ENCODE measurements at places on chromosomes 7 and 10.

- no peak for DNase-seq
Observed at GRCh38 chr10:75544386-75544785, 113.0 kb downstream of the LRMDA start.

DNA sequence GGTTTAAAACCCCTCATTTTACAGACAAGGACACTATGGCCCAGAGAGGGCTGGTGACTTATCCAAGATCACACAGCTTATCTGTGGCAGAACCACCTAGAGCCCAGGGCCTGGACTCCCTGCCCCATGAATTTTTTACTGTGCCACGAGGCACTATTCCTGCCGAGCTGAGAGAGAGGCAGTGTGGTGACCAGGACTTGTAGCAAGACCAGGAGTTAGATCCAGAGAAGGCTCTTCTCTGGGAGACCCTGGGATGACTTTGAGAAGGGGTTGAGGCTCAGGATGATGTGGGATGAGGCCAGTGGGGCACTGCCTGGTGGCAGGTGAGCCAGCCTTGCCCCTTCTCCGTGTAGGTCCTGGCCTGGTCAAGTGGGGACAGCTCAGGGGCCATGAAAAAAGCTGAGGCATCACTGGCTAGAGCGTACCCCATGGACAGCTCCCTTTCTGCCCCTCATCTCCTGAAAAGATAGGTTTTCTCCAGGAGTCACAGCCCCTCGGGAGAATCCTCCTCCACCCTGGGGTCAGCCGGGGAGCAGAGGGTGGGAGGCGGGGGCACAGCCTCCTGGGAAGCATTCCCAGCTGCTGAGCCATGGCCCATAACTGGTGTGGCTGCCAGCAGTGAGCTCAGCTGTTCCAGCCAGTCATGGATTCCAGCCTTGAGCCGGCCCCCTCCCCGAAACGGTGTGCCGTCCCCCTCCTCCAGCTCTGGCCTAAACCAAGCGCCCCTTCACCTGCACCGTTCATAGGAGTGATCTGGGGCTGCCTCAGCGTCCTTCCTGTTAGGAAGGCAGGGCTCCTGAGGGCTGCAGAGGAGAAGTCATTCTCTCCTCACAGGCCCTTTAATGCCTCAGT, 5.8 kb downstream of the FLNC start:
- DNase-seq: no peak

GRCh38 chr10:59628965-59629364, 80.7 kb downstream of the SLC16A9 start:
- no peak for DNase-seq

DNA sequence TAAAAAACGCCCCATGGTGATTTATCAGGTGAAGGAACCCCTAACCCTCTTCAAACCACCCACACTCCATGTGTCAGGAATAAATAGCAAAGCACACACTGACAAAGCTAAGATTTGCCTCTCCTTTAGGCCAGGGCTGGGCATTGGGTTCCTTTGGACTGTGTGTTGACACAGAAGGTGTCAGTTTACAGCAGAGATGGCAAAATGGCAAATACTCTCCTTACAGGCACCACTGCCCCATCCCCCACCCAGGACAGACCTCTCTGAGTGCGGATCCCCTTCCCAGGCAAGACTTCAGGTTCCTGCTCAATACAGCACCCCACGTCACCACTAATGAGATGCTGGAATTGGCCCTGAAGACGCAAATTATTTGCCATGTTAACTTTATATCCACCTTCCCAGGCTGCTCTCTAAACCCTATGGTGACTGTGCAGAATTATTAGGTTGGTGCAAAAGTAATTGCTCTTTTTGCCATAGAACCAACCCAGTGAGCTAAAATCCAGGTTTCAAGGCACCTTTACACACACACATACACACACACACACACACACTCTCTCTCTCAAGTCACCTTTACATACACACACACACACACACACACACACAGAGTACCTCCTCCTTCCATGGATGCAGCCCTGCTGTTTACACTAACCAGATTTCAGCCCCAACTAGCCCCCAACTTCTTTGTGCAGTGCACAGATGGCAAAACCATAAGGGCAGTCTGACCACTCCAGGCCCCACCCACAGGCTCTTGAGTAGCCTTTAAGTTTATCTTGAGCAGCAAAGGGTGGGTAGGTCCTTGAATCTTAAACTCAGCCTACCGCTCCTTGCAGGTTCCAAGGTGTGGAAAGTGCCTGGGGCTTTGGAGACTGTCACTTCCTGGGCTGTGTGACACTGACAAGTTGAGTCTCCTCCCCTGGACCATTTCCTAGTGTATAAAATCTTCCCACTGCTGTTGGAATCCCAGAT, 4.0 kb upstream of the ZCCHC24 start:
- no peak for DNase-seq

GRCh38 chr10:75803121-75803520, 371.7 kb downstream of the LRMDA start:
- no peak for DNase-seq

- peak; percentile 50 for DNase-seq
Observed at GRCh38 chr10:91552274-91553095, 80.4 kb downstream of the PPP1R3C start.

GRCh38 chr10:79098061-79098460, 29.3 kb downstream of the ZMIZ1 start:
- DNase-seq: no peak

- DNase-seq: no peak
Observed at GRCh38 chr10:101235766-101236165, 6.5 kb upstream of the LBX1 start.

DNA sequence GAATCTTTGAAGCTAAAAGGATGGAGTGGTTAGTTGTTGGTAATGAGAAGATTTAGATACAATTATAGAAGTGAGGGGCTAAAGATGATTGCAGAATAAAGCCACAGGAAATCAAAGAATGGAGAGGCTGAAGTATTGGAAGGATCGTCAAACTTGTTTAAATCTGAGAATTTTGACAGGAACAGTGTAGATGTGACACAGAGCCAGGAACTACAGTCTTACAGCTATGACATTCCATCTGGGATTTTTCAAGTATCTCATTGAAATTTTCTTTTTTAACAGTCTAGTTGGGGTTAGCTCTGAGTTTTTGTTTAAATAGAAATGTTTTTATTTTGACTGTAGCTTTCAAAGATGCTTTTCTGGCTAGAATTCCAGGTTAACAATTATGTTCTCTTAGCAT, 181.4 kb downstream of the NRG3 start:
- no peak for DNase-seq

DNA sequence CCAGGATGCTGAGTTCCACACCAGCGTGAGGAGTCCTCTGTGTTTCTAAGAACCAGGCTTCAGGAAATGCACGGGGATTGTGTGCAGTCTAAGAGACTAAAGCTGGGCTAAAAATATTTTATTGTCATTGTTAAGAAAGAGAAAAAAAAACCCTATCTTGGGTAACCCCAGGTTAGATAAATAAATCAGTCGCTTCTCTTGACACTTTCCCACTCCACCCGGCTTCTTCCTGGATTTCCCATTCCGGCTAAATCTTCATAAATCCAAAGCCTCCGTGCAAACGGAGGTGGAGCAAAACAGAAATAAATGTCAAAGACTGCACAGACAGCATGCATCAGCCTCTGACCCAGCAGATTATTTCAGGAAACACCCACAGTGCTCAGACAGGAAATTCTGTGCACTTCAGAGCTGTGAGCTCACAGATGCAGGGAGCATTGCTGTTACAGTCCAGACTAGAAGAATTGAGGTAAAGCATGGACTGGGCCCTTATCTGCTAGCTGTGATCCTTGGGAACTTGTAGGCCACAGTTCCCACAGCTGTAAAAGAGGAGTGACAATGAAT, 44.8 kb upstream of the GRID1 start:
- DNase-seq: no peak

GRCh38 chr10:129935867-129936152, 28.3 kb downstream of the EBF3 start:
- no peak for DNase-seq

GRCh38 chr10:69018613-69019012, 30.0 kb downstream of the KIFBP start:
- no peak for DNase-seq

DNA sequence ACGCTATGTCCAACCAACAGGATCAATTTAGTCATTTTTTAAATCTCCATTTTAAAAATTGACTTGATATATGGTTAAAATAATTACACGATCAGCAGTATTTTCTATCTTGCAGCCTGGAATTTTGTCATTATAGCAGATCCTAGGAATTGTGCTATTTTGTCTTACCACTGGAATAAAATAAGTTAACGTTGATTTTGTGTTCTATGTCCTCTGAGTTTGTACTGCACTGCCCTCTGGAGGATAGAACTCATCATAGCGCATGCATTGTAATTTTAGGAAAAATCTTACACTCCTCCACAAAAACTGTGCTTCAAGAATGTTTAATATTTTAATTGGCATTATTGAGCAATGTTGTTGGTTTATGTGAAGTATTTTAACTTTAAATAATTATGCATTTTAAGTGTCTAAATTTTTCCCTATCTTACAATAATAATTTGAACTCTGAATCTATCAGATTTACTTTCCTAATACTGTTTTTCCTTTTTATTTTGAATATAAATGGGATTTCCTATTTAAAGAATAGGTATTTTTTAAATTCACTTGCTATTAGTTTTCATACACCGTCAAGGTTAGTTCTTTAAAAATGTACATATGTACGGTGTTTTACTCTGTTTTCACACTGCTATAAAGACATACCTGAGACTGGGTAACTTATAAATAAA, 220.1 kb downstream of the PPP1R3A start:
- peak; percentile 25 for DNase-seq
